ENCODE measurements at places on chromosomes 7 and 10. TPM values are rescaled to one million over a fixed set of nuclear protein-coding genes. Genes with fewer than 3 reads are reported as not detected.

DNA sequence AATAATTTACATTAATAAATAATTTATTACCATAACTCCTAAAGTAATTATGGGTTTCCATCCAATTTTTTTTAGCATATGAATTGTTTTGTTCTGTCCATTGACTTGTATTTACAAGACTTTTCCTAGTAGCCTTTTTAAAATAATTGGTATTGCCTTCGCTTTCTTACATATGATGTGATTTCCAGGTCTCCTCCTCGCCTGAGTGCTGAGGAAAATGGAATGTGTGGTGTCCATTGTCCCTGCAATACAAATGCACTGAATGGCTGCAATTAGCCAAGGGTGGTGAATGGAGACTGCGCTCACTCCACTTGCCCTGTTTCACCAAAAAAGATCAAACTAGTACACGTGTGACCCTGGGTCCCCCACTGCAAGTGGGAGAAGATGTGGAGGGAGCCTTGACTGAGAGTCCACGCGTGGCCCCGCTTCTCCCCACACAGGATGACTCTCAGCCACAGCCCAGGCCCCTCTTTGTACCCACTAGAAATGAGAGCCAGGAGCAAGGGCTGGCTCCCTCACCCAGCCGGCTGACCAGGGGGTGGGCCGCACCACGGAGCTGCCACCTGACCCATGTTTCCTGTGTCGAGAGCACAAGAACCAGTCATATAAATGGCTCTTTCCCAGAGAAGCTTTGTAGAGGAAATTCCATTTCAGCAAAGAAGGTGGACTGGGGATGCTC is 52.6 kb downstream of the FAM53B start:
- DNase-seq: peak; percentile 59

DNA sequence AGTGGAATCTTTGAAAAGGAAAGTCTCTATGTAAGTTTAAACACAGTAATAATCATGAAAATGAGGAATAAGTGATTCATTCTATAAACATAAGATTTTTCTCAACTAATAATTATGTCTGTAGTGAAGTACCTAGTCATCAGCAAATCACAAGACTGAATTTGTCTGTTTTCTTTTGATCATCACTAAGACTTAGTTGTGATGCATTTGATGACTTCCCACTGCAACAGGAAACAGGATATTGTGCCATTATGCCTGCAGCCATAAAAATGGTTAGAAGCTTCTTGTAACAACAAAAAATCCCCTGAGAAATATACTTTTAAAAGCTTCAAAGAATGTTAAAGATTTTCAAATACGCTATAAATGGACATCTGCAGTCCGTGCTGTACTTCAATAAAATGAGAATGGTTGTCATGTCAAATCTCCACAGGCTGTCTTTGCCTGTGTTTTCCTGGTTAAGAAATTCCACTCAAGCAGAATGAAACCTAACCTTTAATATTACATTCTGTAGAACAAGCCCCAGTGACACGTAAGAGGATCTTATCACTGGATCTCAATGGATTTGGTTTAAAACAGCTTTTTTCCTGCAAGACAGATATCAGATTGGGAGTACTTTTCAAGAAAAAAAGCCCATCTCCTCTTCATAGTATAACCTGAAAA is 1262.3 kb upstream of the PHF14 start:
- DNase-seq: no peak

DNA sequence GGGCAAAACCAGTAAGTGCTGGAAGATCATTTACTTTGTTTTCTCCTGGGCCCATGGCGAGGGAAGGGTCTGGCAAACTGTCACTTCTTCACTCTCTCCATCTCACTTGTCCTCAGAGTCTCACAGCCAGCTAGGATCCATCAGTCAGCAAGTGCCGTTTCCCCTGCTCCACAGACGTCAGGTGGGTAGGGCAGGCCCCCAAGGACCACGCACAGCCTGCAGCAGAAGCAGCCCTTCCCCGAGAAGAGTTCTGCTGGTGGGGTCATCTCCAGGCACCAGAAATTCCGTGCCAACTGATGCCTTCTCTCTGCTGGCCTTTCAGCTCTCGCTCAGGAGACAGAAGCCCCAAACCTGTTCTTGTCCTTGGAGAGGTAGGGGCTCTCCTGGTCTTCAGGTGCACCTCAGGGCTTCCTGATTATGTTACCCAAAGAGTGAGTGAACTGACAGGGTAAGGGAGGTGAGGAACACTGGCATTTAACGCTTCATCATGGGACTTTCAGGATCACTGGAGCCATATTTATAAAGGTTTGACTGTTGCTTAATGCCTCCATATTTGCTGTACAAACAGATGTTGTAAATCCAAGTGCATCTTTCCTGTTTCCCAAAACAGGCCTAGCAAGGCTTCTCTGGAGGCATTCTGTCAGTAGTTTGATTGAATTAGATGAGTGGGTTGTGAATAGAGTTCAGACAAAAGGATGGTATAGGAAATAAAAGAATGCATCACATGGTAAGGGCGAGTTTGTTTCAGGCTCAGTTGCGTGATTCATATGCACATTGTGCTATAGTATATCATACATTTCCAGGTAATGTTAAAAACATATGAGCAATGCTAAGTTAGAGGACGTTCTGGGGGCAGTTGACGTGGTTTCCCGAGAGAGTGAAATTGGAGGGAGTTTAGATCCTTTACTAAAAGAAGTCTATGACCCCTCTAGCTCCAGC is 13.7 kb upstream of the TSPAN15 start:
- DNase-seq: peak; percentile 29

DNA sequence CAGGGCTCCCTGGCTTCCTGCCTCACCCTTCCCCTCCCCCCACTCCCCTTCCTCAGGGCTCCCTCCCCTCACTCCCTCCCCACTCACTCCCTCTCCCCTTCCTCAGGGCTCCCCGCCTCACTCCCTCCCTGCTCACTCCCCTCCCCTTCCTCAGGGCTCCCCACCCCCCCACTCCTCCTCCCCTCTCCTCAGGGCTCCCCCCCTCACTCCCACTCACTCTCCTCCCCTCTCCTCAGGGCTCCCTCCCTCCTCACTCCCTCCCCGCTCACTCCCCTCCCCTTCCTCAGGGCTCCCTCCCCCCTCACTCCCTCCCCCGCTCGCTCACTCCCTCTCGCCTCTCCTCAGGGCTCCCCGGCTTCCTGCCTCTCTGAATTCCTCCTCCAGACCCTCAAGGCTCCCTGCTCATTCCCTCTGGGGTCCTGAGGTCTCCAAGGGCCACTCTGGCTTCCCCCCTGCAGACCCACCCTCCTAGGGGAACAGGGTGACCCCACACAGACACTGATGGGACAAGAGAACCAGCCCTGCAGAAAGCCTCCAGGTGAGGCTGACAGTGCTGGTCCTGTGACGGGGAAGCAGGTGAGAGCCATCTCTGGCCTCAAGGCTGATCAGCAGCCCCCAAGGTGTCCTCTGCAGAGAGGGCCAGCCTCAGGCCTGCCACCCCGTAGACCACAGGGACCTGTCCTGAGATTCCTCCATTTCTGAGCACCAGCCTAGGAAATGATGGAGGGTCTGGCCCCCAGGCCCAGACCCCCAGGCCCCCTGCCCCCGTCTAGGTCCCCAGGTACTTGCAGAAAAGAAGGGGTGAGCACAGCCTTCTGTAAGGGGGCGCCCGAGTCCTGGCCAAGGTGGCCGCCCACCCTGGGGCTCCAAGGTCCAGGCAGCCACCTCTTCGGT is 47.2 kb downstream of the PWWP2B start:
- DNase-seq: no peak

GRCh38 chr7:151727579-151728285 is 149.2 kb downstream of the PRKAG2 start:
- peak; percentile 78 for DNase-seq

DNA sequence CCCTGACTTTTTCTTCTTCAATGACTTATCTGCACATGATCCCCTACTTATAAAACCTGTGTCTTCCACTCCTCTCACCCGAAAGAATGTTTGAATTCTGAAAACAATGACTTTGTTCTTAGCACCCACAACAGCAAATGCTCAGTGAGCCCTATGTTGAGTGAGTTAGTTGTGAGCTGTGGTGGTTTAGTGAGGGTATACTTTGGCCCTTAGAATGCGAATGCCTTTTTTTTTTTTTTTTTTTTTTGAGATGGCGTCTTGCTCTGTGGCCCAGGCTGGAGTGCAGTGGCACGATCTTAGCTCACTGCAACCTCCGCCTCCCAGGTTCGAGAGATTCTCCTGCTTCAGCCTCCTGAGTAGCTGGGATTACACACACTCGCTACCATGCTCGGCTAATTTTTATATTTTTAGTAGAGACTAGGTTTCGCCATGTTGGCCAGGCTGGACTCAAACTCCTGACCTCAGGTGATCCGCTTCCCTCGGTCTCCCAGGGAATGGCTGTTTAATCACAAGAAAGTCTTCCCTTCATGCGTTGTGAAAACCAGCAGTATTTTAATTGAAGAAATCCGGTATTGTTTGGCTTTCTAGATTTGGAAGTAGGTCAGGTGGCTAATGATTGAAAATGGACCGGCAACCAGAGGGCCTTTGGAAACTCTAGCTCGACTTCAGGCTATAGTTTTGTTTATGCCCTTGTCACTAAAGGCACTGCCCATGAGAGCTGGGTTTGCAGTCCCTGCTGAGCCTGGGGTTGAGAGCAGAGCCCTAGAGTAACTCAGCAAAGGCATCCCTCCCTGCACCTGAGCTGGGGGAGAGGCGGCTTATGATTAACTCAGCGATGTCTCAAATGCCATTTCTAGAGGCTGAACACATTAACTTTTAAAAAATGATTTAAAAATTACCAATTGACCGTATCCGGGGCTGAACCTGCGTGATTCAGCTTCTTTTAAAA is 41.3 kb downstream of the CUX1 start:
- DNase-seq: peak; percentile 39

GRCh38 chr10:60808036-60808435 is 29.8 kb downstream of the CDK1 start:
- DNase-seq: no peak

DNA sequence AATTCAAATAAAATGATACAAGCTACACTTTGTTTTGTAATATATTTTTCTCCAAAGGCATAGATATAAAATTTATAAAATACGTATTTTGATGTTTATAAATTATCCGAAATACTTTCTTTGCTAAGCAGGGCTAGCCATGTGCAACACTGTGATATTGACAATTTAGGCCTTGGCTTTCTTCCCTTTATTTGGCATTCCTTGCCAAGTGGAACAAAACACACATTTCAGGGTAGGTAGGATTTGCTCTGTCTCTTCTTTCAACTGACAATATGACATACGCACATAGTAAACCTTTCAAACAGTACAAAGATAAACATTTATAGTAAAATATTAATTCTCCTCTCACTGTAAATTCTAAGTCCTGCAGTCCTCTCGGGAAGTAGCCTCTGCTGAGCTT is 103.3 kb upstream of the POT1 start:
- DNase-seq: no peak

GRCh38 chr7:151327659-151328058 is 14.0 kb upstream of the NUB1 start:
- no peak for DNase-seq

DNA sequence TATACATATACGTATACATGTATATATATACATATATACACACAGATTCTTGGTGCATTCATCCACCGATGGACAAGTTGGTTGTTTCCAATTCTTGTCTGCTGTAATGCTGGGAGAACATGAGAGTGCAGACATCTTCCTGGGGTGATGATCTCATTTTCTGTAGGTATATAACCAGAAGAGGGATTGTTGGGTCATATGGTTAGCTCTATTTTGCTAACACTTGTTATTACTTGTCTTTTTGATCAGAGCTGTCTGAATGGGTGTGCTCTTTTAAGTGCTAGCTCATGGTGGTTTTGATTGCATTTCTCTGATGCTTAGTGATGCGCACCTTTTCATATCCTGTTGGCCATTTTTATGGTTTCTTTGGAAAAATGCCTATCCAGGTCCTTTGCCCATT is 106.4 kb downstream of the TAX1BP1 start:
- no peak for DNase-seq

DNA sequence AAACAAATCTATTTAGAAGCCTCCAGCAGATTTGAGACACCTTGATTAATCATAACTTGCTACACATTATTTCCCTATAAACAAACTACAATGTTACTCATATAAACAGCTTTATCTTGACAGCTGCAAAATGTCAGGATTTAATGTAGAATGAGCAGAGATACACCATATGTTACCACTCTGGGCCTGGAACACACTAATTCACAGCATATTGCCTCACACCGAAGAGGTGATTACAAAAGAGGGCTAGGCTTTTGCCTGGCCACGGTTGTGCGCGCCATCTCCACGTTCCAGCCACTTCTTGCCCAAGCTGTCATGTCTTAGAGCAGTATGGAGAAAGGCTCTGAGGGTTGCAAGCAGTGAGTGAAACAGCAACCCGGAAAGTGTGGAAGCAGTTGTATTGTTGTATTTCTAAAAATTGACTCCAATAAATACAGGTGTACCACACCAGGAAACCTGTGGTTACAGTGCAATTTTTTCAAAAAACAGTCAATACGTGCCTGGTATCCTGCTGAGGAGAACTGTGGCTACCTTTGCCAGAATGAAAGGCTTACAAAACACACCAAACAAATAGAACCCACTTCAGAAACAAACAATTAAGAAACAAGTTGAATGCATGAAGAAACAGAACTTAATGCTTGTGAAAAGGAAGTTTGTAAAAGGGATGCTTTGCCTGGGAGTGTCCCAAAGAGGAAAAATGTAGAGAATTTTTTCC is 498.1 kb downstream of the PLXNA4 start:
- no peak for DNase-seq

- DNase-seq: no peak
These were observed 66.8 kb upstream of the SEPHS1 start for GRCh38 chr10:13414855-13415254.

The ZNF438 gene
- 12.3 TPM for total RNA-seq

The TMEM176B gene
- total RNA-seq: 24.0 TPM

The LIPF gene
- not detected for total RNA-seq

The CD36 gene
- 92.9 TPM for total RNA-seq

The RHOBTB1 gene
- 16.3 TPM for total RNA-seq

The FKBP6 gene
- total RNA-seq: not detected

The AGAP3 gene
- total RNA-seq: 192 TPM

The ADRA2A gene
- total RNA-seq: 1.5 TPM

The CYP2E1 gene
- total RNA-seq: 1.6 TPM

The NOBOX gene
- not detected for total RNA-seq

The CPA2 gene
- total RNA-seq: 1.1 TPM

The CDK14 gene
- total RNA-seq: 53.4 TPM

The BTBD16 gene
- total RNA-seq: not detected

Data from upper lobe of left lung (tissue), 6 donors.